ENCODE measurements at places on chromosomes 2 and 18. TPM values are rescaled to one million over a fixed set of nuclear protein-coding genes. Genes with fewer than 3 reads are reported as not detected.
A peak's percentile ranks its signal among the peaks of the same experiment; 100 is the strongest.

- peak; percentile 27 for DNase-seq
- no peak overlapping the region for H3K27ac ChIP-seq
- no peaks in the 10 kb centered on the region for H3K27me3 ChIP-seq
- no peak overlapping the region for H3K4me3 ChIP-seq
These were observed 6.8 kb downstream of the ESPNL start for GRCh38 chr2:238106698-238107524.

DNA sequence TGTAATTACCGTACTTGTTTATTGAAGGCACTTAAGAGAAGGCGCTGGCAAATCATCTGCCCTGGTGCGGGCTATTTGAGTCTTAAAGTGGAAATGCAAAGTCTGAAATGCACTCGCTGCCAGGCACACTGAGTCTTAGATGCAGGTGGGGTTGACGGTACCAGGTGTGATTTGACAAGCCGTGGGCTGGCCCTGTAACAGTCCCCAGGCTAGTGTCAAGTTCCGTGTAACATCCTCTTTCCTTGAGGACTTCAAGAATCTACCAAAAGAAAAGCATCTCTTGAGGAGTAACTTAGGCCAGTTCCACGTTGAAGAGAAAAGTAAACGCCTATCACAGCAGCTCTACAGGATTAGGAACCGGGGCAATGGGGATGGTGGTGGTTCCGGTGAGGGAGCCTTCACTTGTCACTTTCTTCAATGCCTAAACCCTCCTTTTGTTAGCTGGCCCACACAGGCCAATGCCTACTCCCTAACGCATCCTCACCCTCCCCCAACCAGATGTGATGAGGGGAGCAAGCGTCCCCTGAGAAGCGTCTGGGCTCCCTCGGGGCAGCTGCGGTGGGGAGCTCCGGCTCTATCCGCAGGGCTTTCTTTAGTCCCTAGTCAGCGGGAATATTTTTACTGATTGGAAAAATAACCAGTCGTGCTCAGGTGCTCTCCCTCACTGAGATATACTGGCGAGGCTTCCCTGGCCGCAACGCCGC lies 1.5 kb upstream of the UGP2 start:
- H3K4me1 ChIP-seq: peaks cover 5% of the 10 kb centered on the region
- no peaks in the 10 kb centered on the region for H3K36me3 ChIP-seq
- peak overlapping the region; percentile 92 for H3K4me3 ChIP-seq
- peak overlapping the region; percentile 31 for H3K27ac ChIP-seq
- no peaks in the 10 kb centered on the region for H3K27me3 ChIP-seq

- H3K36me3 ChIP-seq: no peaks in the 10 kb centered on the region
- no peak for DNase-seq
- H3K27ac ChIP-seq: no peak overlapping the region
- no peaks in the 10 kb centered on the region for H3K27me3 ChIP-seq
These were observed 37.8 kb downstream of the ARID5A start for GRCh38 chr2:96574364-96574763.

- H3K27me3 ChIP-seq: no peaks in the 10 kb centered on the region
- no peak overlapping the region for H3K27ac ChIP-seq
- H3K4me3 ChIP-seq: no peak overlapping the region
- H3K36me3 ChIP-seq: no peaks in the 10 kb centered on the region
- no peaks in the 10 kb centered on the region for H3K4me1 ChIP-seq
These were observed 27.7 kb downstream of the KCTD18 start for GRCh38 chr2:200482194-200482593.

DNA sequence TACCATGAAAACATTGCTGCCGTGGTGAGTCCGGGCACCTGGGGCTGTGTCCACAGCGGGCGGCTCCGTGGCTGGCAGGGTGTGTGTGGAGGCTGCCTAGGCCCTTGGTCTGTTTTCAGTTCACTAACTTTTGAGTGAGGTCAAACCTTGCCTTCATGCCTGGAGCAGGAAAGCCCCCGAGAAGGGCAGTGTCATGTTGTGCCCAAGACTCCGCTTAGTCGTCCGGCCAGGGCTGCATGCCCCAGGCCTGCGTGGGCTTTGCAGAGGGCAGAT lies 24.1 kb downstream of the MAL start:
- DNase-seq: no peak
- no peaks in the 10 kb centered on the region for H3K27me3 ChIP-seq
- H3K4me3 ChIP-seq: no peak overlapping the region
- no peak overlapping the region for H3K27ac ChIP-seq
- H3K4me1 ChIP-seq: no peaks in the 10 kb centered on the region

DNA sequence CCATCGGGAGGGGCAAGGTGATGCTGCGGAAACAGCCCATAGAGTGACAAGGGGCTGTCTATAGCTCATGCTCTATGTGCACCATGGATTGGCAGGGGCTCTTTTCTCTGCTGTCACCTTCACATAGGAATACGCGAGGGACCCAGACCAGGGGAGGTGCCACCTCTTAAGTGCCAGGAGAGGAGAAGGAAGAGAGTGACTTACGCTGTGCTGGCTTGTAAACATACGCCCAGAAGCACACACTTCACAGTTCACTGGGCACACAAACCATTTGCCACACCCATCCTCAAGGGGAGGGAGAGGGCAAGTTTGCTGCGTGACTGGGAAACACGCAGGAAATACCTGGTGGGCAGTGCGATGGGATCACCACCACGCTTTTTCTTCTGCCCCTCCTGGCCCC lies 65.1 kb upstream of the GPR45 start:
- no peaks in the 10 kb centered on the region for H3K36me3 ChIP-seq
- H3K4me1 ChIP-seq: no peaks in the 10 kb centered on the region
- H3K27me3 ChIP-seq: no peaks in the 10 kb centered on the region

GRCh38 chr2:33494877-33495641 lies 18.6 kb downstream of the RASGRP3 start:
- H3K4me1 ChIP-seq: no peaks in the 10 kb centered on the region
- no peak overlapping the region for H3K4me3 ChIP-seq
- no peak overlapping the region for H3K27ac ChIP-seq
- no peaks in the 10 kb centered on the region for H3K36me3 ChIP-seq

Gene COX7A2L
- total RNA-seq: 154 TPM

Gene SCTR
- total RNA-seq: 1.4 TPM

- H3K4me1 ChIP-seq: peaks cover 9% of the 10 kb centered on the region
- DNase-seq: no peak
- no peak overlapping the region for H3K27ac ChIP-seq
- no peaks in the 10 kb centered on the region for H3K27me3 ChIP-seq
- H3K4me3 ChIP-seq: no peak overlapping the region
- H3K36me3 ChIP-seq: no peaks in the 10 kb centered on the region
These were observed 94.3 kb downstream of the ASAP2 start for GRCh38 chr2:9300829-9301453.

- no peak overlapping the region for H3K4me3 ChIP-seq
- no peaks in the 10 kb centered on the region for H3K36me3 ChIP-seq
- peak; percentile 86 for DNase-seq
- H3K27me3 ChIP-seq: no peaks in the 10 kb centered on the region
- peaks cover 46% of the 10 kb centered on the region for H3K4me1 ChIP-seq
- H3K27ac ChIP-seq: peak overlapping the region; percentile 36
These were observed 34.2 kb downstream of the TMEM17 start for GRCh38 chr2:62471816-62472215.

DNA sequence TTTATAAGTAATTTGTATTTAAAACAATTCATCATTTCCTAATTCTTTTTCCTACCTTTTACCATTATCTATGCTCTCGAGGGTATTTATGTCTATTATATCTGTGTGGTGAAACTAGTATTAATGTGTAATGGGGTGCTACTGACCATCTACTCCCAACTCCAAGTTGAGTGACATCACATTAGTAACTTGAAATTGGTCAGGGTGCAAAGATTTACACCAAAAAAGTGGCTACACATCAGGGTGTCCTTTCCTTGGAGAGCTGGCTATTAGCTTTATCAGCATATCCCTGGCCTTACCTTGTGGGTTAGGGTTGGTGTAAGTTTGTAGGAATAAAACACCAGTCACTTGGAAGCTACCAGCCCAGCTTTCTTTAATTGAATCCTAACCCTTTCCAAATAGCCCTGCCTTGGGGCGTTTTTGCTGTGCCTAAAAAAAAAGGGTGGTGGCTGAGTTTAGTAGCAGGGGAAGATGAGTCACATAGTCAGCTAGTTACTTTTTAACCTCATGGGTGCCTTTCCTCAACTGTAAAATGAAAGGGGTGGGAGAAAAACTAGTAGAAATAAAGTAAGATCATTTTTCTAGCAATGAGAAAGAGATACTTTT lies 14.0 kb downstream of the ANXA4 start:
- H3K4me1 ChIP-seq: peaks cover 3% of the 10 kb centered on the region
- H3K4me3 ChIP-seq: no peak overlapping the region
- no peak for DNase-seq
- no peak overlapping the region for H3K27ac ChIP-seq
- H3K36me3 ChIP-seq: no peaks in the 10 kb centered on the region
- H3K27me3 ChIP-seq: no peaks in the 10 kb centered on the region

Gene IKZF2
- total RNA-seq: 3.3 TPM

Gene TSPYL6
- not detected for total RNA-seq

Gene LRRTM4
- total RNA-seq: not detected

- DNase-seq: no peak
- no peaks in the 10 kb centered on the region for H3K27me3 ChIP-seq
- no peaks in the 10 kb centered on the region for H3K4me1 ChIP-seq
- no peak overlapping the region for H3K4me3 ChIP-seq
- H3K36me3 ChIP-seq: no peaks in the 10 kb centered on the region
These were observed 158.3 kb downstream of the ZBTB7C start for GRCh38 chr18:48250918-48251317.

- DNase-seq: no peak
- H3K4me1 ChIP-seq: no peaks in the 10 kb centered on the region
- no peaks in the 10 kb centered on the region for H3K36me3 ChIP-seq
- no peaks in the 10 kb centered on the region for H3K27me3 ChIP-seq
These were observed 25.8 kb downstream of the PLEKHA3 start for GRCh38 chr2:178506101-178506500.
